NCI-H526 (cell line): ENCODE measurements at places on chromosomes 16 and 17.

- DNase-seq = peak; percentile 93
These were observed 19.1 kb upstream of the STAC2 start for GRCh38 chr17:39244600-39245570.

GRCh38 chr16:1152651-1153259, at the start of gene CACNA1H:
Gene CACNA1H (plus strand): TSS chr16:1153106. CDS start chr16:1153738, 632 bp downstream.
- no peak for DNase-seq

DNA sequence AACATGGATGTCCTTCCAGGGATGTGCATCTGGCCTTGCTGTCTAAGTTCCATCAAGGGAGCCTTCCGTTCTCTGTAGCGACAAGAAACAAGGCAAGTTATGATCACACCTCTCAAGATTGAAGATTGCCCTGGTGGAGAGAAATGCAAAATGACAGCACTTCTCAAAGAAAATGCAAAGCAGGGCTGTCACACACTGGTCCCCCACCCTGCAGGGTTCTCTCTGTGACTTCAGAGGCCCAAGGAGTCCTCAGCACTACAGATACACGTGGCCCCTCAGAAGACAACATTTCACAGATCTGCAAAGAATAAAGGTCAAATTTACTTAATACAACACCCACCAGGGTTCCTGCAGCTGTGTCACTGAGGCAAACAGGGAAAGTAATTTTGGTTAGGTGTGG, 60.7 kb upstream of the TEX2 start:
- no peak for DNase-seq

DNA sequence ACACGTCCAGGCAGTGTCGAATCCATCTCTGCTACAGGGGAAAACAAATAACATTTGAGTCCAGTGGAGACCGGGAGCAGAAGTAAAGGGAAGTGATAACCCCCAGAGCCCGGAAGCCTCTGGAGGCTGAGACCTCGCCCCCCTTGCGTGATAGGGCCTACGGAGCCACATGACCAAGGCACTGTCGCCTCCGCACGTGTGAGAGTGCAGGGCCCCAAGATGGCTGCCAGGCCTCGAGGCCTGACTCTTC, 7.2 kb upstream of the CD68 start:
- peak; percentile 96 for DNase-seq

DNA sequence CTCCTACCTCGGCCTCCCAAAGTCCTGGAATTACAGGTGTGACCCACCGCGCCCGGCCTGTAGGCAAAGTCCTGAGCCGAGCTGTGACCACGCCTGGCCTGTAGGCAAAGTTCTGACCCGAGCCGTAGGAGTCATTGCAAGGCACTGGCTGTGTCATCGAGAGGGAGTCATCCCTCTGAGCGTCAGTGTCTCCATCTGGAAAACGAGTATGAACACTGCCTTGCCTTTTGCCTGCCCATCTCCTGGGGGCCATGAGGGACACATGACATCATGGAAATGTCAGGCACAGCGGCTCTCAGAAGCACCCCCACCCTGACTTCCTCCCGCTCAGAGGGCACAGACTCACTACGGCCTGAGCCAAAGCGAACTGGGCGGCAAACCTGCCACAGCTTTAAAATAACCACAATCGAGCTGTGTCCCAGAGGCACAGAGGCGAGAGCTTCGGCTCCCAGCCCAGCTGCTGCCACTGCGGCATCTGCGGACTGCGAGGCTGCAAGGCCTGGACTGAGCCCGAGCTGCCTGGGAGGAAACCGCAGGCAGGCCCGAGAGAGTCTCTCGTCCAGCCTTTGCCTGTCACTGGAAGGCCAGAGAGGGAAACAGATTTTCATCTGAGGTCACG, 50.8 kb downstream of the RPH3AL start:
- no peak for DNase-seq

- DNase-seq = no peak
These were observed 454.8 kb upstream of the SOX9 start for GRCh38 chr17:71666047-71666446.

- DNase-seq = no peak
These were observed 73.3 kb downstream of the RPH3AL start for GRCh38 chr17:279331-279730.

DNA sequence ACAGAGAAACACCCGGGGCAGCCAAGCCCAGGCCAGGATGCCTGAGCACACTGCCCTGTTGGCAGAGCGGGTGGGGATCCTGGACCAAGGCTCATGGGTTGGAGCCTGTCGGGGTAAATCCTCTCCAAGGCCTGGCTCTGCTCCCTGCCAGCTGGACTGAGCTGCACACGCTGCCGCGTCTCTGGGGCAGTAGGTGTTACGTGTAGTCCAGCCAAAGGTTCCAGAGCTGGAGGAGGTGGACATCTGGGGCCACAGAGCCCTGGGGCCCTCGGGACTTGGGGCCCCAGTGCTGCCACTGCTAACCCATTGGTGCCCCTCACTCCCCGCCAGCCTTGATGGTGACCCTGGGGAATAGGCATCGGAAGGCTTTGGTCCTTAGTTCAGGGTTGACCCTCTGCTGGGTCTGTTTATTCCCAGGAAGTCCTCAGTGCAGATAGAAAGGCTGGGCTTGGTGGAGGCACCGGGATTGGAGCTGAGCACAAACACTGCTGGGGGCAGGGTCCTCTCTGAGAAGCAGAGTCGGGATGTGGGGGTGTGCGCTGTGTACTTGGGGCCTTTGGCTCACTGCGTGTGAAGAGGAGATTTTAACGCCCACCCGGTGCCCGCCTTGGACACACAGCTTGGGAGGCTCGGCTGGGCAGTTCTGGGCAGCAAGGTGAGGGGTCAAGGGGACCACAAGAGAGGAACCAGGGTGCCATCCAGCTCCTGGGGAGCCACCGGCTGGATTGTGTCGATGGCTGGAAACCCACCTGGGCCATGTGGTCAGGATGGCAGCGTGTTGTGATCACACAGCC, 16.3 kb upstream of the CBX4 start:
- no peak for DNase-seq

- DNase-seq = no peak
These were observed 301 bp upstream of the METTL22 start for GRCh38 chr16:8621222-8621571.

GRCh38 chr17:79811011-79811867, 14.4 kb upstream of the CBX8 start:
- DNase-seq = peak; percentile 88

- no peak for DNase-seq
These were observed 20.9 kb downstream of the CCDC182 start for GRCh38 chr17:57724026-57724728.

DNA sequence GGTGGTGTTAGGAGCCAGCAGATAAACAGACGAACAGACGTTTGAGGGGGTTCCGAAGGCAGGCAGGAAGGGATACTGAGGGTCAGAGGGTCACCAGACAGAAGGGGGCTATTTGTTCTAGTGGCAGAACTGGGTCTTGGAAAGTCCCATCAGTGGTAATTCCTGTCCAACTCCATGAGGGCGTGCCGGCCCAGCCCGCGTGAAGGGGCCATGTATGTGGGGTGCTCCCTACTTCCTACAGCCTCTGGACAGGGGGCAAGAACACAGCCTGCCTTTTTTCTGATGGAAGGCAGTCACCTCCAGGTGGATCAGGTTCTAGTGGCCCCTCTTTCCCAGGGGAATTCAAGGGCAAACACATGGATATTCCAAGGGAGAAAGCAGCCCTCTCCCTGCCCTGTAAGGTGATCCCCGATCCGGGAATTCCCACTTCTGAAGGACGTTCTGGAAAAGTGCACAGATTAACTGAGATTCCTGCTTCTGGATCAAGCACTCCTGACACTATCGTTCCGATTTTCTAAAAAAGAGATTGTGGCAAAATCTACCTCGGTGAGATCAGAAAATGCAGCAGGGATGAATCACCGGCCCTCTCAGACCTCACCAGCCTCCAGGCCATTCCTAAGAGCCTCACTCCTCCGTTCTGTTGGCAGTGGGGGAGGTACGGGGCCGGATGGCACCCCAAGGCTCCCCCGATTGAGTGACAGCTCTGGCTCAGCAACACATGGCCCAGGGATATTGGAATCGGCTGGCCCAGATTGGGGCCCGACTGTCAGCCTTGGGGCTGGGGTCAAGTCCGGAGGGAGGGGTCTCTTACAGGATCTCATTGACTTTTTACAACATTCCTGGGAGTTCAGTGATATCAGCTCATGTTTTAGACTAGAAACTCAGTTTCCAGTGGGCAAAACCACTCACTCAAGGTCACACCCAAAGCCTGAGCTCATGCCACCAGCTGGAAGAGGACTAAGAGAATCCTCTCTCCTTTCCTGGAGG, 12.4 kb downstream of the STX1B start:
- DNase-seq = no peak
